CD4-positive, alpha-beta T cell treated with Interleukin-15 for 4 hours (primary cell): ENCODE measurements at places on chromosomes 6 and 20.

GRCh38 chr6:33249732-33250630 is 21.7 kb downstream of the VPS52 start:
- DNase-seq, result no peak

DNA sequence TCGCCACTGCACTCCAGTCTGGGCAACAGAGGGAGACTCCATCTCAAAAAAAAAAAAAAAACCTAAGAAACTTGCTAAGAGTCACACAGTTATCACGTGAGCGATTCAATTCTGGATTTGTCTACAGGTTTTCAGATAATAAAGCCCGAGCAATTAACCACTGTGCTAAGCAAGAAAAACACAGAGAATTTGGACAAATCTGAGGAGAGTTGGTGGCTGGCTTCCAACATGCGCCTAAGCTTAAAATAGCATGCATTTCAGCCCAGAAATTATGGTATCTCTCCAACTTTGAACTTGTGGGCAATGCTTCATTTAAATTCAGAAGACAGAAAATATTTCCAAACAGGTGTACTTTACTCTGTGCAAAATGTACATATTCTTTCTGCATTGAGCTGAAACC is 232.9 kb downstream of the TSHZ2 start:
- no peak for DNase-seq

DNA sequence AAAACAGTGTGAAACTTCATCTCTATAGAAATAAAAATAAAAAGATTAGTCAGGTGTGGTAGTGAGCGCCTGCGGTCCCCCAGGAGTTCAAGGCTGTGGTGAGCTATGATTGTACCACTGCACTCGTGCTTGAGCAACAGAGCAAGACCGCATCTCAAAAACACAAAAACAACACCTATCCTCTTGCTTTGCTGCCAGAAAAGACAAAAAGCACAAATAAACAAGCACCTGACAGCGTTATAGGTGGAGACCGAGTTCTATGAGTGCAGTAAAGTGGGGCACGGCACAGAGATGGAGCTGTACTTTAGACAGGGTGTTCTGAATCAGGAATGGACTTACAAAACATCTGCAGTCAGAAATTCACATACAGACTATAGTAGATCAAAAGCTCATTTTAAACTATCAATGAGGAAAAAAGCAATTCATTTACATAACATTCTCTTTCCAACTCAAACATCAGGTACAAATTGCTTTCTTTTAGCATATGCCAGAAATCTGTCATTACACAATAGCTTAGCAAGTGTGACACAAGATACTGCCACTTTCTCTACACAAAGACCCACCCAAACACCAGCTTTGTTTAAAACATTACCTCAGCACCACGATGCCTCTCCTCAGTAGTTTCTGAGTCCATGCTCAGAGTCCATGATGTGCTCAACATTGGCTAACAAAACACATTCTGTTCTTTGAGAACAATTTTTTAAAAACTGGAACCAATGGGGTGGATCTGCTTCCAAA is 10.1 kb downstream of the EZR start:
- DNase-seq, result peak; percentile 50

GRCh38 chr6:14276667-14277404 is 159.3 kb downstream of the CD83 start:
- DNase-seq, result peak; percentile 31

- no peak for DNase-seq
These were observed 160.7 kb downstream of the DLL1 start for GRCh38 chr6:170130201-170130621.

- DNase-seq, result no peak
These were observed 39.0 kb upstream of the SLC22A1 start for GRCh38 chr6:160082627-160083026.

DNA sequence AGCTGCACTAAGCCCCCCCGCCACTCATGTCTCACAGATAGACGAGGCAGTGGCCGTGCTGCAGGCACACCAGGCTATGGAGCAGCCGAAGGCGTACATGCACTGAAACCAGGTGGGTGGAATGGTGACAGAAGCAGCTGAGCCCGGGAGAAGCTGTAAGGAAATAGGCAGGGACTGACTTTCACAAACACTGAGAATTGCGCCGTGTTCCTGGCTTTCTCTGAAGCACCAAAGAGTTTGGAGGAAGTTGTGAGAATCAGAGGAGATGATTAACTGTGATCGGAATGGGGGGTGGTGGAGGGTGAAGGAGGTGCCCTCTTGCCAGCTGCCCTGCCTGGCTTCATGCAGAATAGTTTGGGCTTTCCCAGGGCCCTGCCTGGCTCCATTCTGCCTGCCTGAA is 21.6 kb downstream of the TOMM34 start:
- no peak for DNase-seq

GRCh38 chr6:45702849-45703739 is 312.6 kb downstream of the CLIC5 start:
- no peak for DNase-seq

DNA sequence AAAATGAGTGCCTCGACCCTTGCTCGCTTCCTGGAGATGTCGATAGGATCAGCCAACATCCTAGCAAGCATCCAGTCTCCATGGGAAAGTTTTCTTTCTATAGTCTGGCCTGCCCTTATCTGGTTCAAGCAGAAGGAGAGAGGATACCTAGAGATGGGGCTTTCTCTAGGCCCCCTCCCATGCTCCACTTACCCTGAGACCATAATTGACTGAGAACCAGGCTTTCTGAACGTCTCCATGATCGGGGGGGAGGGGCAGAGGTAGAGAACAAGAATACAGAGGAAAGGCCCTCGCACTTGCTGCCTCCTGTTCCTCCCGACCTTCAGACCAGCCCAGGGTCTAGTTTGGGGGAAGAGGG is 31.6 kb upstream of the EPB41L1 start:
- DNase-seq, result no peak

DNA sequence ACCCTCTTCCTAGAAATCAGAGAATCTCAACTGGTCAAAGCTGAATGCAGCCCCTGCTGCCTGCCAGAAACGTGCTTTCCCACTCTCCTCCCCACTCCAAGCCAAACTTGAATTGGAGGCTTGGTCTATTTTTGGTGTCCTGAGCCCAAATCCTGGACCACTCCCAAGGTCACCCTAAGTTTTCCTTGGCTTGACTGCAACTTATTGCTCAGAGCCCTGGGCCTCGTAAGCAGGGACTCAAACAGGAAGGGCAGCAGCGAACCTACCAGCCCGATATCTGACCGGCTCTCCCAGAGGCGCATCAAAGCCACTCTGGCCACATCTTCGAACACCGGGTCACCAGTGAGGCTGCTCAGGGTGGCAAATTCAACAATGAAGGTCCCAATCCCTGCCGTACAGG is 12.7 kb downstream of the EDEM2 start:
- DNase-seq, result no peak

GRCh38 chr6:127945434-127946097 is 44.7 kb upstream of the THEMIS start:
- no peak for DNase-seq

GRCh38 chr6:139990856-139991465 is 616.5 kb upstream of the CITED2 start:
- no peak for DNase-seq

GRCh38 chr6:133609415-133610226 is 279.3 kb upstream of the TCF21 start:
- DNase-seq, result no peak

- DNase-seq, result no peak
These were observed 108.0 kb upstream of the FOXO3 start for GRCh38 chr6:108452711-108453195.

- no peak for DNase-seq
These were observed 557.8 kb downstream of the HACE1 start for GRCh38 chr6:104301951-104302350.

DNA sequence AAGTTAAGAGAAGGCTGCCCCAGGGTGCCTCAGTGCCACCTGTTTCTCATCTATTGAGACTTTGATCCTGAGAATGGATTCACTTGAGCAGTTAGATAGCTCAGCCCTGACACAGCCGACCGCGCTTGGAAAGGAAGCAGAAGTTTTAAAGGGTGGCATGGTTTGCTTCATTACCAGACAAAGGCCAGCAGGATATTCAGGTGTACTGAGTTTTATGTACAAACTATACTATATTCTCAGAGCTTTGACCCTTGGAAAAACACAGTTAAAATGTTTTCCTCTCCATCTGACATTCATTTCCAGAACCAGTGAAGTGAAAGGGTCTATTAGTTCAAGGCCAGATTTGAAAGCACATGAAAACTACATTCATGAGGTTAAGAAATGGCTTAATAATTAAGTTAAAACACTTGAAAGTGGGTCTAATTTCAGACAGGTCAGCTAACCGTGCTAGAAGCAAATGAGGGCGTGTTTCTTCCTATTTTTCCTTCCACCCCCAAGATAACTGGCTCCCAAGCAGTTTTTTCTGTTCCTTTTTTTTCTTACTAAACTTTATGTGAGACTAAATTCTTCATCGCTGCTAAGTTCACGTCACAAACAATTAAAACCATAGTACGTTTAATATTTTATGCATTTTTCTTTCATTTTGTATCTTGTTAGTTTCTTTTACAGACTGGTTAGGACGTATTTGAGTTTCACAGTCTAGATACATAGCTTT is 385.3 kb upstream of the SOX4 start:
- no peak for DNase-seq

- DNase-seq, result no peak
These were observed 10.7 kb downstream of the ZNF165 start for GRCh38 chr6:28090917-28091586.

- no peak for DNase-seq
These were observed 439.6 kb downstream of the DOK5 start for GRCh38 chr20:54914995-54915394.

DNA sequence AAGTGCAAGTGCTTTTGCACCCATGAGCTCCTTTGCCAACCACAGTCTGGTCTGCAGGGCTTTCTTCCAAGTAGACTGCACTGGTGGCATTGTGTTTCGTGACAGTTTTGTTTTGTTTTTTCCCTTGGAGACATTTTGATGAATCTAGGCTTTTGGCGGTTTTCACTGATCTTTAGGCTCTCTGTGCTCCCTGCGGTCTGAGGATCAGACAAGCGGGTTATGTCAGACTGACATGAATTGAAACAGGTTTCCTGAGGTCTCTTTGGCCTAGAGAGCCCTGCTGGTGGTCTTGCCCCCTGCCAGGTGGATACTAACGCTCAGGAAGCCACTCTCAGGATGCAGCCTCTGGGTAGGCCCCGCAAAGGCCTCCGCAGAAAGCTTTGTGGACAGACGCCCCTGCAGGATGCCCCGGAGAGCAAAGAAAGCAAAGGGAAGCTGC is 555.4 kb upstream of the AGPAT4 start:
- no peak for DNase-seq

GRCh38 chr6:83847179-83847578 is 6.0 kb upstream of the RIPPLY2 start:
- no peak for DNase-seq

DNA sequence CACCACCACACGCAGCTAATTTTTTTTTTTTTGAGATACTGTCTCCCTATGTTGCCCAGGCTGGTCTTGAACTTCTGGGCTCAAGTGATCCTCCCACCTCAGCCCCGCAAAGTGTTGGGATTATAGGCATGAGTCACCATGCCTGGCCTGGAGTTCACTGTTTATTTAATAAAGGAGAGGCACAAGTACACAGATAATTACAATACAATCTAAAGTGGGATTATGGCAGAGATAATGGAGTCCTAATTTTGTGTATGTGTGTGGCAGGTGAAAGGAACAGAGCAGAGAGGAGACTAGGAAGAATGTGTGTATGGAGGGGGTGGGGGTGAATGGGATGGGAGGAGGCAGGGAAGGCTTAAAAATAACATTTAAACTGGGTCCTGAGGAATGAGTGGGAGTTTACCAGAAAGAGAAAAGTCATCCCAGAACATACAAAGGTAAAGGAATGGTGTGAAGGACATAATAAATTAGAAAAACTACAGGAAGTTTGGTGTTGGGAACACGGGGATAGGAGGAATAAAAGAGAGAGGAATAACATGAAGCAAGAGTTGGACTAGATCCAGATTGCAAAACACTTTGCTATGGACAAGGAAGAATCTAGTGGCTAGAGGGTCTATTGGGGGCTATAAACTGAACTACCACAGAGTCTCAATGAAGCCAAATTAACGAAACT is 4.4 kb downstream of the NCOA5 start:
- no peak for DNase-seq

GRCh38 chr20:38308047-38308438 is 4.1 kb downstream of the BPI start:
- no peak for DNase-seq

GRCh38 chr6:11712760-11713159 is 65.8 kb downstream of the ADTRP start:
- no peak for DNase-seq

GRCh38 chr6:30781743-30782424 is 37.5 kb upstream of the IER3 start:
- peak; percentile 37 for DNase-seq

- DNase-seq, result no peak
These were observed 36.0 kb downstream of the YTHDF1 start for GRCh38 chr20:63179687-63180568.
